ENCODE measurements at places on chromosomes 11 and 22.
A peak's percentile ranks its signal among the peaks of the same experiment; 100 is the strongest.

- peaks cover 15% of the 10 kb centered on the region for H3K27me3 ChIP-seq
- H3K36me3 ChIP-seq, result no peaks in the 10 kb centered on the region
- H3K27ac ChIP-seq, result no peak overlapping the region
- H3K4me3 ChIP-seq, result no peak overlapping the region
- no peak for DNase-seq
Measured at GRCh38 chr11:75114465-75114864, 17.8 kb upstream of the OR2AT4 start.

DNA sequence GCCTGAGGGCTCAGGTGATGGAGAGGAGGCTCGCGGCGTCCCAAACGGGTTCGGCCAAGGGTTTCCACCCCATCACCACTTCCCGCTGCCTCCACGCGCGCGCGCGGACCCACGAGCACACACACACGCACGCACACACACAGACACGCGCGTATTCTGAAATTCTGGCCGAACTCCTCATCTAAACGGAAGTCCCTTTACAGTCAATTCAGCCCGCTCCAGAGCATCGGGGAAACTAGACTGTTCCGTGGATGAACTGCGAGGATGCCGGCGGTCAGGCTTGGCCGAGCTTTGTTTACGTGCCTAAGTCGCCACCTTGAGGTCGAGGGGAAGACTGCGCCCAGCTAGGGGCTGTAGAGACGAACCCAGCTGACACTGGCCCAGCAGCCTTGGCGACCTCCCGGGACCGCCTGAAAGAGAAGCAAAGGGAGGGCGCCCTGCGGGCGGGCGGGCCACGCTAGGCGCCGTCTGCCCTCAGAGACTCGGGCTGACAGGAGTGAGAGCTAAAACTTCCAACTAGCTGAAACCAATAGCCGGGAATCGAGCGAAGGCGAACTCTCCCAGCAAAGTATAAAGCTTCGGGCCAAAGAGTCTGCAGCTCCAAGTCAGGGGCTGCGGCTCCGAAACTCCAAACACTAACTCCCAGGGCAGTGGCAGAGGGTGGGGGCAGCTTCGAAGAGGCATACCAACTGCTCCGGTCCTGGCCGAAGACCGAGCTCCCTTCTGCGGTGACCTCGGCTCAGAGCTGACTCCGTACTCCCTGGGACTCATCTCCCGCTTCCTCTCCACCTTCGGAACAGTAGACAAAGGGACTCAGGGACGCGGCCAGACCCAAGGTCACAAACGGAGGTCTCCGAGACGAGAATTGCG lies 124.7 kb upstream of the C11orf58 start:
- H3K4me1 ChIP-seq, result peaks cover 17% of the 10 kb centered on the region
- H3K27ac ChIP-seq, result no peak overlapping the region
- H3K27me3 ChIP-seq, result peaks cover 44% of the 10 kb centered on the region
- no peaks in the 10 kb centered on the region for H3K36me3 ChIP-seq

- DNase-seq, result no peak
- no peaks in the 10 kb centered on the region for H3K4me1 ChIP-seq
- H3K36me3 ChIP-seq, result no peaks in the 10 kb centered on the region
Measured at GRCh38 chr11:70137383-70137782, 59.3 kb downstream of the ANO1 start.

- H3K4me1 ChIP-seq, result peaks cover 22% of the 10 kb centered on the region
- H3K4me3 ChIP-seq, result no peak overlapping the region
- DNase-seq, result no peak
- no peak overlapping the region for H3K27ac ChIP-seq
- no peaks in the 10 kb centered on the region for H3K27me3 ChIP-seq
- H3K36me3 ChIP-seq, result peaks cover 20% of the 10 kb centered on the region
Measured at GRCh38 chr22:44032126-44032730, 8.1 kb downstream of the PARVB start.

DNA sequence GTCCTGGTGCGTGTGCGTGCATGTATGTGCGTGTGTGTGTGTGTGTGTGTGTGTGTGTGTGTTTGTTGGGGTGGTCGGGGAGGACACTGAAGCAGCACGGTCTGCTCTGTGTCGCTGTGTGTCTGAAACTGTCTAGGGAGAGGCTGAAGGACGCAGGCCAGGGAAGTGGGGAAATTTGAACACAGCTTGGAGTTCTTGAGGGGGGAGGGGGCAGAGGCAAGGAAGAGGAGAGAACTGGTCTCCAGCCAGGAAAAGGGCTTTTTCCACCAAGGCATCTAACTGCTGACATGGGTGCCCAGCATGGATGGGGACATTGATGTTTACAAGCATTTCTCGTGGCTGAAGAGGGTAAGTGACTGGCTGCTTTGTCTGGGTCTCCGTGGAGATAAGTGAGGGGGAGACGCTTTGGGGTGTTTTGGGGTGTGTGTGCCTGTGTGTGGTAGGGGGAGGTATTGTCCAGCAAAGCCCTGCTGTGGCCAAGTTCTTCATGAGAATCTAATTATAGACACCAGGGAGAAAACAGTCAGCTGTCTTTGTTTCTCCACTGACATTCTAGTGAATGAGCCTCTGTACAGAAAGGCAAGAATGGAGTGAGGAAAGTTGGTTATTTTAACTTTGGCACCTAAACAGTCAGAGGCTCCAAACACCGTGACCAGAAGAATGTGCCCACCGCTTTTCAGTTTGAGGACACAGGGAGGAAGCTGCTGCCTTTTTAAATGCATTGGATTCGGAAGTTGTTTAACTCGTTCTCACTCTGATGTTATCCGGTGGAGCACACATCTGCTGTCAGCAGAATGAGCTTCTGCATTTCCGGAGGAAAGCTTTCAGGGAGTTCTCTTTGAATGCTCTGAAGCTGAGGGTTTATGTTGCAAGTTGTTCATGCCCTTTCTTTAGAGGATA lies 63.7 kb downstream of the PPFIBP2 start:
- peaks cover 24% of the 10 kb centered on the region for H3K4me1 ChIP-seq
- H3K36me3 ChIP-seq, result no peaks in the 10 kb centered on the region
- H3K27ac ChIP-seq, result peak overlapping the region; percentile 56
- DNase-seq, result no peak

GRCh38 chr11:45161252-45162063 lies 15.0 kb downstream of the PRDM11 start:
- H3K27ac ChIP-seq, result no peak overlapping the region
- H3K36me3 ChIP-seq, result no peaks in the 10 kb centered on the region
- no peak overlapping the region for H3K4me3 ChIP-seq

GRCh38 chr11:9561279-9561982 lies 12.0 kb upstream of the WEE1 start:
- H3K36me3 ChIP-seq, result peaks cover 25% of the 10 kb centered on the region
- H3K4me1 ChIP-seq, result peaks cover 13% of the 10 kb centered on the region
- H3K27ac ChIP-seq, result no peak overlapping the region

All from activated T-helper 2 cell treated with anti-CD3 and anti-CD28 coated beads, Interferon-gamma antibody, Interleukin-2, Interleukin-4, amounts not matched to agents 10 μg/mL and 5 μg/mL and 100 μg/mL, durations not matched to agents 14 hours and 24 hours and 36 hours (primary cell).